Activated CD4-positive, alpha-beta T cell treated with anti-CD3 and anti-CD28 coated beads, Interleukin-2, amount 10 ng/mL, durations not matched to agents 24 days and 14 days (primary cell): ENCODE measurements at places on chromosomes 2 and 18. TPM values are rescaled to one million over a fixed set of nuclear protein-coding genes. Genes with fewer than 3 reads are reported as not detected.

GRCh38 chr2:216179015-216179414 is 69.9 kb downstream of the XRCC5 start:
- H3K4me3 ChIP-seq, result no peak overlapping the region
- H3K36me3 ChIP-seq, result peaks cover 65% of the 10 kb centered on the region
- H3K27me3 ChIP-seq, result no peaks in the 10 kb centered on the region

- peaks cover 2% of the 10 kb centered on the region for H3K36me3 ChIP-seq
- no peak for DNase-seq
- peaks cover 4% of the 10 kb centered on the region for H3K27me3 ChIP-seq
- H3K4me1 ChIP-seq, result peaks cover 2% of the 10 kb centered on the region
Measured at GRCh38 chr18:47175283-47175897, 774 bp downstream of the IER3IP1 start.

The TRIM54 gene
- total RNA-seq, result 0.33 and 0.47 TPM in 2 replicates

GRCh38 chr18:65938592-65939372 is 188.0 kb downstream of the CDH7 start:
- H3K27me3 ChIP-seq, result no peaks in the 10 kb centered on the region
- H3K4me3 ChIP-seq, result no peak overlapping the region
- H3K27ac ChIP-seq, result no peak overlapping the region

The FKBP7 gene
- 4.8 and 4.9 TPM in 2 replicates for total RNA-seq

GRCh38 chr2:73984922-73985307 is 205 bp downstream of the TET3 start:
- H3K36me3 ChIP-seq, result peaks cover 32% of the 10 kb centered on the region
- no peak overlapping the region for H3K4me3 ChIP-seq
- peak overlapping the region; percentile 34 for H3K27ac ChIP-seq
- H3K4me1 ChIP-seq, result peaks cover 74% of the 10 kb centered on the region

GRCh38 chr2:236633219-236633570 is 63.6 kb downstream of the ACKR3 start:
- DNase-seq, result no peak
- H3K4me3 ChIP-seq, result no peak overlapping the region
- H3K36me3 ChIP-seq, result no peaks in the 10 kb centered on the region
- no peaks in the 10 kb centered on the region for H3K4me1 ChIP-seq

DNA sequence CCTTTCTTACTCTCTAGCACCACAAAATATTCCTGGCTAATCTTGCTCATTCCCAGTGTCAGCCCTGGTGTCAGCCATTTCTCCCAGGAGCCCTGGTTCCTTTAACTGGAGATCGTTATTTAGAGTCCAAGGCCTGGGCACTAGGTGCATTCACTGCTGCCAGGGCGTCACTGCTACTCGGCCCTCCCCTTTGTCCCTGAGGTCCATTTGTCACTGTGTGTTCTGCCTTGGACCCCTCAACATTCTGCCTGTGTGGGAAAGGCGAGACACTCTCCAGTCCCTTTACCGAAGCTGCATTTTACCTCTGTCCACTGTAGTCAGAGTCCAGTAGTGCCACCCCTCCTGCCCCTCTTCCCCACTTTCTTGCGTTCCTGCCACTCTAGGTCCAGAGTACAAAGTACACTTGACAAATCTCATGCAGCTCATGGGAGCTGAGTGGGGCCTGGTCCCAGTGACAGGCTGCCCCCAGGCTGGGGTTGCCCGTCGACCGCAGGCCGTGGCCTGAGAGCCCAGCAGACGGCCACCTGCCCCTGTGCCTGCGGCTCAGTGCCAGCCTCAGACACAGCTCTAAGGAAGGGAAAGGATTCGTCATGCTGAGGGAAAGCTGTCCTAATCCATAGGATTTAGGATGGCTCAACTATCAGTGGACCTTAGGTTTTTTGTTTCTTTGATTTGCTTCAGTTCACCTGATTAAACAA is 52.1 kb downstream of the COPS8 start:
- no peak overlapping the region for H3K4me3 ChIP-seq
- H3K27me3 ChIP-seq, result no peaks in the 10 kb centered on the region
- no peaks in the 10 kb centered on the region for H3K36me3 ChIP-seq
- H3K4me1 ChIP-seq, result no peaks in the 10 kb centered on the region
- no peak for DNase-seq

The RFX8 gene
- 0.38 and 0.49 TPM in 2 replicates for total RNA-seq

- peaks cover 21% of the 10 kb centered on the region for H3K36me3 ChIP-seq
- no peaks in the 10 kb centered on the region for H3K27me3 ChIP-seq
- H3K4me3 ChIP-seq, result no peak overlapping the region
- peaks cover 21% of the 10 kb centered on the region for H3K4me1 ChIP-seq
- H3K27ac ChIP-seq, result no peak overlapping the region
Measured at GRCh38 chr2:10162586-10163497, 40.3 kb downstream of the RRM2 start.

The HOXD13 gene
- total RNA-seq, result not detected in 2 replicates

The TBC1D8 gene
- 1.3 and 1.4 TPM in 2 replicates for total RNA-seq

The VSNL1 gene
- not detected in 2 replicates for total RNA-seq

DNA sequence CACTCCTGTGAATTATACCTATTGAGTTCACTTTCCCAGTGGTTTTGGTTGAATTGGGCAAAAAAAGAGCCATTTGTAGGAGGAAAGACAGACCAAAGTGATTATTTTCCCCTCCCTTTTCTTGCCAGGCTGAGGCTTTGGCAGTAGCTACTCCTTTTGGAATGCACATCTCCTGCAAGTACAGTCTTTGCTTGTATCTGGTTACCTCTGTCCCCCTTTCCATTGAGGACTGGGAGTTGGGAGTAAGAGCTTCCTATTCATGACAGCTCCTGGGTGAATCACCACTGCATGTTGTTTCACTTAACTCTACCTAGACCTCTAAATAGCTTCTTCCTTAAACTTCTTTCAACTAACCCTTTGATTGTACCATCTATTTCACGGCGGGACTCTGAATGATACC is 695.3 kb upstream of the ZNF804A start:
- H3K36me3 ChIP-seq, result no peaks in the 10 kb centered on the region
- H3K27me3 ChIP-seq, result no peaks in the 10 kb centered on the region
- DNase-seq, result no peak
- no peak overlapping the region for H3K27ac ChIP-seq
- no peak overlapping the region for H3K4me3 ChIP-seq

- H3K4me3 ChIP-seq, result no peak overlapping the region
- H3K27me3 ChIP-seq, result no peaks in the 10 kb centered on the region
- peaks cover 10% of the 10 kb centered on the region for H3K36me3 ChIP-seq
- peaks cover 5% of the 10 kb centered on the region for H3K4me1 ChIP-seq
Measured at GRCh38 chr2:151771599-151772358, 37.5 kb upstream of the NEB start.

- no peak overlapping the region for H3K27ac ChIP-seq
- H3K36me3 ChIP-seq, result no peaks in the 10 kb centered on the region
- no peak for DNase-seq
- H3K4me3 ChIP-seq, result no peak overlapping the region
Measured at GRCh38 chr2:75497256-75497655, 63.5 kb downstream of the EVA1A start.

GRCh38 chr2:165905854-165906253 is 47.7 kb downstream of the TTC21B start:
- peaks cover 24% of the 10 kb centered on the region for H3K36me3 ChIP-seq
- DNase-seq, result no peak
- H3K27ac ChIP-seq, result no peak overlapping the region
- no peak overlapping the region for H3K4me3 ChIP-seq
- H3K27me3 ChIP-seq, result no peaks in the 10 kb centered on the region

- H3K36me3 ChIP-seq, result no peaks in the 10 kb centered on the region
- H3K4me3 ChIP-seq, result no peak overlapping the region
- H3K27me3 ChIP-seq, result peaks cover 13% of the 10 kb centered on the region
- no peak overlapping the region for H3K27ac ChIP-seq
Measured at GRCh38 chr2:96934831-96935540, 51.4 kb downstream of the FAM178B start.
